ENCODE measurements at places on chromosomes 16 and 17. TPM values are rescaled to one million over a fixed set of nuclear protein-coding genes. Genes with fewer than 3 reads are reported as not detected.

GRCh38 chr17:11880714-11881113, 116.6 kb downstream of the ZNF18 start:
- no peak for DNase-seq

- no peak for DNase-seq
Measured at GRCh38 chr17:65102788-65103187, 34.4 kb upstream of the RGS9 start.

GRCh38 chr16:69319381-69319780, 8.2 kb downstream of the VPS4A start:
- no peak for DNase-seq

Gene RASL10B
- 0.12 TPM for polyA plus RNA-seq

DNA sequence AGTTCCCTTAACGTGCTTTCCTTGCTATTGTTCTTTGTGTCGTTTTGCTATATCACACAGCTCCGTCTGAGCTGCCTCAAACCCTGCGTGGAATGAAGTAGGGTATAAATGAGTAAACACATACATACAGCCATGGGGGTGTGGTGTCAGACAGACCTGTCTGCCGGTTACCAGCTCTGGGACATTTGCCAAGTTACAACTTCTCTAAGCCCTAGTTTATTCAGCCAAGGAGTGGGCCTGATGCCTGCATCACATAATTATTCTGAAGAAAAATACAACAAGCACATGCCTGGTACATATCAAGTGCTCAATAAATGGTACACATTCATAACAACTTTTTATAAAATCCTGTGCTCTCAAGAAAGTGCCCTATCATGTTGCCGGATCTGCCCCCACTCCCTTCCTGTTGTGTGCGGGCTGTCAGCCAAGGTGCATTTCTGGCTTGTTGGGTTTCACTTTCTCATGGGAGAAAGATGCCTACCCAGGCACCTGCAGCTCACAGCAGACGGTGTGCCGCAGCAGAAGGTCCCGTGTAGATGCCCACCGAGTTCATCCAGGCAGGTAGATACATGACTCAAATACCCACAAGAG, 30.5 kb downstream of the SMPD3 start:
- peak; percentile 61 for DNase-seq

- no peak for DNase-seq
Measured at GRCh38 chr17:53721101-53721500, 101.6 kb upstream of the KIF2B start.

DNA sequence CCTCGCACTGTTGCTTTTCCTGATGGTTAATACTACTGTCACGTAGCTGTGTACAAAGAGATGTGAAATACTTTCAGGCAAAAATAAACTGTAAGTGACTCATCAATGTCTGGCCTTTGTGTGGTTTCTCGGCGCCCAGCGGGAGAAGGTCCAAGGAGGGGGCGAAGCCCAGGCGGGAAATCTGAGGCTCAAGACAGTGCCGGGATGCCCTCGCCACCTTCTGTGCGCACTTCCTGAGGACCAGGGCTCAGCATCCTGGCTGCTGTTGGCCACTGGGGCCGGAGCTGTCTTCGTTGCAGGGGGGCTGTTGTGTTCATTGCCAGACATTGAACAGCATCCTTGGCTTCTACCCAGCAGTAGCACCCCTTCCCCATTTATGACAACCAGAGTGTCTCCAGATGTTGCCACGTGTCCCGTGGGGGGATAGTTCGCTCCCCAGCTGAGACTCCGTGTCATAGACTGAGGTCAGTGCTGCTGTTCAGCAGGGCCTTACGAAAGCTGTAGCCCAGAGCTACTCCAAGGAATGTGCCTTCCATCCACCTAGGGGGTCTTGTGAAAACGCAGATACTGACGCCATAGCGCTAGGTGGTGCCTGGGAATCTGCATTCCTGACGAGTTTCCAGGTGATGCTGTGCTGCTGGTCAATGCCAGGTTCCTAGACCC, 67.3 kb upstream of the PLCG2 start:
- DNase-seq: no peak

Gene COIL
- polyA plus RNA-seq: 13.4 TPM

Gene RNF157
- polyA plus RNA-seq: 10.7 TPM

DNA sequence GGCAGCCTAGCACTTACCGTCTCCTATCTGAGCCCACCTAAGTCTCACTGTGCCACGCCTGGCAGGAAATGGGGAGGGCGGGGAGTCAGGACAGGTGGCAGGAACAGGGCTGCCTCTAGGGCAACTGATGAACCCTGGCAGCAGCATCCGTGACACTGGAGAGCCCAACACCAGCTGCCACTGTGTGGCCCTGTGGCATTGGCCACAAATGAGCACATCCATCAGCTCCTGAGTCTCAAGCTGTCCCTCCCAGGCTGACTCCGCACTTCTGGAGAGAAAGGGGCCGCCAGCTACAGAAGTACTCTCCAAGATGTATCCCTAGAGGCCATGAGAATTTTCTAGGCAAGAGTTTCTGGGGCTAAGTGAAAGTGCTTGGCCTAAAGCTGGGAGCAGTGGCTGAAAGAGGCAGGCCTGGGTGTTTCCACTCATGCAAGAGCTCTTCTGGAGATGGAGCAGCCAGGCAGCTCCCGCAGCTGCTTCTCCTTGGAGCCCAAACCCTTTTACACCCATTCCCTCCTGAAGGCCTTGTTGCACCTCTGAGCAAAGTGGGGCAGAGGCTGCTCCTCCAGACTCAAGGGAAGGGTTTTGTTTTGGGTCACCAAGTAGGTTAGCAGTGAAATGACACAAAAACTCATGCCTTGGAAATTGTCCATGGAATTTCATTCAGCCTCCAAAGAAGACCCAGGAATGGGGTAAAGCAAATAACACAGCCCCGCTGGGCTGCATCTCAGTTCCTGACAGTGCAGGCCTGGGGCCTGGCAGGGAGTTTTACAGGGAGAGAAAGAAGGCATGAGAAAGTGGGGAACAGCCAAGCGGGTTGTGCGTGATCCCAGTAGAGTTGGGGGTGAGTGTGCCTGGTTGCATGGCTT, 25.8 kb downstream of the PEMT start:
- DNase-seq: no peak

All from CD8-positive, alpha-beta memory T cell (primary cell).